ENCODE measurements at places on chromosomes 1 and 21.

DNA sequence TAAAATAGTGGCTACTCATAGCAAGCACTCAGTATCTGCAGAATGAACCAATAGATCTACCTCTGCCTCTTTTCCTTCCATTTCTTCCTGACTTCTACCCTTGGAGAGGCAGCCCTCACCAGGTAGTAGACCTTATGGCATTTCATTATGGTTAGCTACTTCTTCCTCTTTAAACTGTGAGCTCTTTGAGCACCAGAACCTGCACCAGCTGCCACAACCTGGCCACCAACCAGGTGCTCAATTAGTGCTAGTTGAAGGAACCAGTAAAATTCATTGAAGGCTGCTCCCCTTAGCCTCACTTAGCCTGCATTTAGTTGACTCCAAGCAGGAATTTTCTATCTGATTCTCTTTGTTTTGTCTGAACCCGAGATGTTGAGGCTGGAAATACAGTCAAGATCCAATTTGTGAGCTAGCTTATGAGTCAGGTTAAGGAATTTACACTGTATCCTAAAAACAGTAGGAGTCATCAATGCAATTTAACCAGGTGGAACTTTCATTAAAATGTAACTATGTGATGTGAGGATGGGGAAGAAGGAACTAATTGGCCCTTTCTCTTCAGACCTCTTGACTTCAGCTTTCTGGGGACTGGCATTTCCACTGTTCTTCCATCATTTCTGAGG, 81.5 kb upstream of the UBE2U start:
- DNase-seq, result no peak

GRCh38 chr1:208053661-208054060, 142.7 kb upstream of the CD34 start:
- no peak for DNase-seq

DNA sequence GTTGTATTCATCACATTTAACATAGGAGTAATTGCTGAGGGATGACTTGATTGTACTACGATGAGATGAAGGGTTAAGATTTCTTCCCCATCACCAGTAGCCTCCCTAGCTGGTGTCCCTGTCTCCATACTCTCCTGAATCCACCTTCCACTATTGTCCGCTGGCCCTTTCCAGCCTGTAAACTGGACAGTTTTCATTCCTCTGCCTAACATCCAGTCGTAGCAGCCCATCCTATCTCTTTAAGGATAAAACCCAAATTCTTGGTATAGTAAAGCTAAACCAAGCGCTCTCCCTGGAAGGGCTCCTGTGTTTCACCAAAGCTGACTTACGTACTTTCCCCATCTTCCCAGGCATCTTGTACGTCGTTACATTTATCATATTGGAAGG, 670 bp downstream of the COX20 start:
- no peak for DNase-seq

DNA sequence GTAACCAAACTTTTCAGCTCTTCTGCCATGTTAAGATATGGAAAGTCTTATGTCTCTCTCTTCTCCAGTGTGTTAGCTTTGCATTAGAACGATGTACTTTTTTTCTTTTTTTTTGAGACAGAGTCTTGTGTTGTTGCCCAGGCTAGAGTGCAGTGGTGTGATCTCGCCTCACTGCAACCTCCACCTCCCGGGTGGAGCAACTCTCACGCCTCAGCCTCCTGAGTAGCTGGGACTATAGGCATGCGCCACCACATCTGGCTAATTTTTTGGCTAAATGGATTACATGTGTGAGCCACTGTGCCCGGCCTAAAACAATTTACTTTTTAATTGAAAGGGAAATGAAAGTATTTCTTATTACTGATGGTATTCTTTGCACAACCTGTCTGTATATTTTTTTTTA, 35.8 kb downstream of the SPEN start:
- no peak for DNase-seq

- DNase-seq, result no peak
Observed at GRCh38 chr21:28834335-28835238, 158.1 kb downstream of the LTN1 start.

- no peak for DNase-seq
Observed at GRCh38 chr1:17437580-17438317, 1.7 kb downstream of the RCC2 start.

GRCh38 chr1:201108614-201109013, 3.6 kb downstream of the CACNA1S start:
- DNase-seq, result no peak

- DNase-seq, result no peak
Observed at GRCh38 chr1:240577095-240577494, 34.9 kb downstream of the GREM2 start.

DNA sequence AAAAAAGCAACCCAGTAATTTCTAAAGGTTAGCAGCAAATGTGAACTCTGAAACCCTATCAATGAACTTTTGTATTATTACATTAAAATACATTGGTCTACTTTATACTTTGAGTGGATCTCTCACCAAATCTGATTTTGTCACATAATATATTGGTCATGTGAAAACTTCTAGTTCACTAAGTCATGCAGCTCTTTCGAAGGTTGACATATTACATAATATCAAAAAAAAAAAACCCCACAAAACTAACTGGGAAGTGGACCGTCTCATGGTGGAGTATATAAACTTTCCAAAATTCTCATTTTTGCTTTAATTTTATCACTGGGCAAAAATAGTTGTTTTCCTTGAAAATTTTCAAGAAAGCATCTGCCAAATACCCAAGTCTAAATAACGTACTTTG, 50.4 kb downstream of the GATAD2B start:
- DNase-seq, result no peak

DNA sequence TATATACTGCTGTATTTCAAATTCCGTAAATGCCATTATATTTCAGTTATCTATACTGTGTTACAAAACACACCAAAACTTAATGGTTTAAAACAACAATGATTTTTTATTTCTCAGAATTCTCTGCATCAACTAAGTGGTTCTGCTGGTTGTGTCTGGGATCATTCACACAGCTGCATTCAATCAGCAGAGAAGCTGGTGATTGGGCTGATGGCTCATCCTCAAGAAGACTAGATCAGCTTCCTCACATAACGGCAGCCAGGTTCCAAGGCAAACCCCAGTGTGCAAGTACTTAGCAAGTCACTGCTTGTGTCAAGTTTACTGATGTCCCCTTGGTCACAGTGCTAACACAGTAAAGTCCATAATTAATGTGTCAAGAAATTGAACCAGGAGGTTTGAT, 86.3 kb upstream of the VANGL1 start:
- DNase-seq, result no peak

DNA sequence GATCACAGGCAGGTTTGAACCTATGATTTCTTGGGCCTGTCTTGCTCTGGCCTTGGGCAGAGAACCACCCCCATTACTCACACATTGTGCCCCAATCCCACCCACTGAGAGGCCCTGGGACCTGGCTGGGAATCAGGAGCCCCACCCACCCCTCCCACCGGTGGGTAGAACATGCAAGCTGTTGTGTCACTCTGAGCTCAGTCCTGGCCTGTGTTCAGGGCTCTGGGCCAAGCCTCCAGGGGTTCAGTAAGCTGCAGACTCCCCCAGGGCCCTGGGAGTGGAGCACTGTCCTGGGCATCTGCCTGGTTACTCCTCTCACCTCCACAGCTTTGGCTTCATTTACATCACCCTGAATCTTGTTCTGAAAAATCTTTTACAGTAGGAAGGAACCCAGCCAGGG, 270.5 kb downstream of the RRAGC start:
- DNase-seq, result no peak

DNA sequence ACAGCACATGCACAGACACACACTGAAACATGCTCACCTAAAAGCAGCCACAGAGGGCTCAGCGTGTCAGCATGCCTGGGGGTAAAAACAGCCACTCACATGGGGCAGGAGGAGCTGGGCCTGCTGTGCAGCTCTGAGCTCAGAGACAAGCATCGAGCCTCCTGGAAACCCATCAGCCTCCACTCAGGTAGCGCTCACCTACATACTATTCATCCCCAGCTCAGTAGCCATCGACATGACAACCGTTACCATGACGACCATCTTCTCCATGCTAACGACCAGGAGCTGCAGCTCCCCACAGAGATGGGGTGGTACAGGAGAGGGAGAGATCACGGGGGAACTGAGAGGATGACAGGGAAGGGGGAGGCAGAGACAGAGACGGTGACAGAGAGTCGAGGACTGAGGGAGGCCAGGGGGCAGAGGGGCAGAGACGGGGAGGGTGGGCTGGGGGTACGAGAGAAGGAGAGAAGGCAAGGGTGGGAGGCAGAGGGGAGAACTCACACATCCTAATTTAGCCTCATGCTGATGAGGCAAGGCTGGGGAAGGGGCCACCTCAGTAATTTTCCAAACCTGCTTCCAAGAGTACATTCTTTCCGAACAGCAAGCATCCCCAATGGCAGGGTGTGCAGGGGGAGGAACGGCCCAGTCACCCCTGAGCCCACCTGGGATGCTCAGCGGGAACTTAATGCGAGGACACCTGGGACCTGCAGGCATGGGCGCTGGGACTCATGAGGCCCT, 28.4 kb downstream of the SDC3 start:
- no peak for DNase-seq

All from right renal pelvis (tissue), 4 donors.